ENCODE measurements at places on chromosomes 5 and 9. TPM values are rescaled to one million over a fixed set of nuclear protein-coding genes. Genes with fewer than 3 reads are reported as not detected.

PTPRD gene
- polyA plus RNA-seq: 0.05 TPM

TOR1B gene
- polyA plus RNA-seq: 34.5 TPM

PCDHB3 gene
- 0.23 TPM for polyA plus RNA-seq

PSD2 gene
- not detected for polyA plus RNA-seq

ACOT12 gene
- polyA plus RNA-seq: not detected

CARD9 gene
- 0.60 TPM for polyA plus RNA-seq

ADGRD2 gene
- not detected for polyA plus RNA-seq

OLFM1 gene
- polyA plus RNA-seq: 31.4 TPM

TNC gene
- 168 TPM for polyA plus RNA-seq

- DNase-seq: peak; percentile 87
Measured at GRCh38 chr5:138975098-138975847, 100.1 kb upstream of the LRRTM2 start.

GRCh38 chr5:134494780-134495179 lies 30.7 kb upstream of the JADE2 start:
- no peak for DNase-seq

- no peak for DNase-seq
Measured at GRCh38 chr5:111115229-111115628, 23.1 kb downstream of the WDR36 start.

GRCh38 chr5:10630126-10630525 lies 66.3 kb downstream of the ANKRD33B start:
- no peak for DNase-seq

DNA sequence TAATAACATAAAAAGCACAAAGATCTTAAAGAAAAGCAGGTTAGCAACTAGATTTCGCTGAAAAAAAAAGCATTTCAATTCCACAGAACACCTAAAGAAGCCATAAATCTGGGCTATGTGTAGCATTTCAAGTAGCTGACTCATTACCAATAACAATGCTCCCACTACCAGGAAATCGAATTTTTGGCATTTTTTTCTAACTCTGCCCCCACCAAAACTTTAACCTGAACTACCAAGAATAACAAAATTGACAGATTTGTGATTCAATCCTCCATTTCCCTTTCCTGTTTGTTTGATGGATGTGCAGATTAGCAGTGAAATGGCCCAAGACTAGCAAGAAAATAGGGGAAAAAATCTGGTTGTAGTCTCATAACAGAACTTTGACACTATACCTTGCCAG lies 180.2 kb downstream of the RASEF start:
- no peak for DNase-seq

- no peak for DNase-seq
Measured at GRCh38 chr9:129253803-129254381, 75.8 kb upstream of the IER5L start.

DNA sequence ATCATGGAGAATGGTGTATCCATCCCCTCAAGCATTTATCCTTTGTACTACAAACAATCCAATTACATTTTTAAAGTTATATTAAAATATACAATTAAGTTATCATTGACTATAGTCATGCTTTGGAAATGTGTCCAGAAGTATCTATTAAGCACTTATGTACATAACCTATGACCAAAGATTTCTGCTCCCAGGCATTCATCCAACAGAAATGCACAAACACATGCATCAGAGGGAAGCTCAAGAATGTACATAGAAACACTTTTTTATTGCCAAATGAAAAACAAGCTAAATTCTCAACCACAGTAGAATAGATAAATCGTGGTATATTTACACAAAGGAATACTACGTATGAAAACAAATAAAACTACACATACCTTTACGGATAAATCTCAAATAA lies 700.5 kb upstream of the ZNF608 start:
- no peak for DNase-seq

DNA sequence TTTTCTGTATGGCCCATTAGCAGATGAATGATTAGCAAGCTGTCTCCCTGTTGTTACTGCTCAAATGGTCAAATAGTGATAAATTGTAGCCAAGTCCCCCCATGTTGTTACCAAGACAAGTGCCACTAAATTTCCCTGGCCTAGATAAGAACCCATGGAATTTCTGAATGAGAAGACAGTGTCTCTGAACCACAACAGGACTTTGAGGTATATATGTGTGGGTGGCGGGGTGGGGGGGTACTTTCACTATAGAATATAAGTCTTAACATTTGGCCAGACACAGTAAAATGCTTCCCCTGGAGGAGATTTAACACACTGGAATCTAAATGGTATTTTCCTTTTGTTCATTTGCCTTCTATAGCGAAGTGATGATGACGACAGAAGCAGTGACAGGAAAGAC lies 28.7 kb downstream of the XPA start:
- DNase-seq: no peak

GRCh38 chr5:31194468-31194813 lies 955 bp downstream of the CDH6 start:
- peak; percentile 47 for DNase-seq

DNA sequence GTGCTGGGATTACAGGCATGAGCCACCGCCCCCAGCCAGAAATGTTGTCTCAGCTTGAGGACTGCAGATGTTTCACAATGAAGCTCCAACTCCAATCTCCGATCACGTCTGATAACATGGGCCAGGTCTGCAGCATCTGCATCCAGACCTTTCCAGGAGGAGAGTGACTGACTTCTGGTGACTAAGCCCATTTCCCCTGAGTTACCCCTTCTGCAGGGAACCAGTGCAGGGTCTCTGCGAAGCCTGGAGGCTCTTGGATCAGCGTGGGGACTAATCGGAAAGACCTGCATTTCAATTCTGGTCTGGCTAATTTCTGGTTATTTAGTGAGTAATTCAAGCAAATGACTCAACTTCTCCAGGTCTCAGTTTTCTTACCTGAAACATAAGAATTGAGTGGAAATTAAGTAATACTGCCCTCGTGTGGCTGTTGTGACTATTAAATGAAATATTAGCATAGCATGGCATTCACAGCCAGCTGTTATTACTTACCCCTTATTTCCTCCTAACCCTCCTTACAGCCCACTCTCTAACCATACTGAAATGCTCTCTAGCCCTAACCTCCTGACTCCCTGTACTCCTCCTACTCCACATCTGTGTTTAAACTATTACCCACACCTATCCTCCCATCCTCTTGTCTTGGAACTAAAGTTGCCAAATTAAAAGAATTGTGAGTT lies 2.2 kb upstream of the GNPDA1 start:
- peak; percentile 79 for DNase-seq

- DNase-seq: no peak
Measured at GRCh38 chr5:95035891-95036685, 248.8 kb downstream of the MCTP1 start.

DNA sequence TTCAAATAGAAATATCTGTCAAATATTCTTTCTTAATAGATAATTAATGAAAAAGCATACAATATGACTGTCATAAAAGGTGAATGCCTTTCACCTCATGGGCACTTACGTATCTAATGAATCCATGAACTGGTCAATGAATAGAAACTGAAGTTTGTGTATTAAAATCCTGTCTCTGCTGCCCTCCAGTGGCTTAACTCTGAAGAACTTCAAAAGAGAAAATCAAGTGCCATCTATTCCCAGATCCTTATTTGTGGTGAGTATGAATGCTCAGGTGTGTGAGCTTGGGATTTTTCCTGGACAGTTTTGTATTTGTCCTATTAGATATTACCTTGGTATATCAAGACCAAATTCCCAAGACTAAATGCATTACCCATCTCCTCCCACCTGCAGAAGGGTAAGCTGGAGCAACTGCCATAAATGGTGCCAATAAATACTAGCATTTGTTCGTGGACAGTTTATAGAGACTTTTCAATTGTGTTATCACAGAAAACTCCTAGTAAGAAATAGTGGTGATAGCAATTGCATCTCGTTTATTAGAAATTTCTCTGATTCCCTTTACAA lies 44.0 kb upstream of the SVEP1 start:
- DNase-seq: peak; percentile 71

DNA sequence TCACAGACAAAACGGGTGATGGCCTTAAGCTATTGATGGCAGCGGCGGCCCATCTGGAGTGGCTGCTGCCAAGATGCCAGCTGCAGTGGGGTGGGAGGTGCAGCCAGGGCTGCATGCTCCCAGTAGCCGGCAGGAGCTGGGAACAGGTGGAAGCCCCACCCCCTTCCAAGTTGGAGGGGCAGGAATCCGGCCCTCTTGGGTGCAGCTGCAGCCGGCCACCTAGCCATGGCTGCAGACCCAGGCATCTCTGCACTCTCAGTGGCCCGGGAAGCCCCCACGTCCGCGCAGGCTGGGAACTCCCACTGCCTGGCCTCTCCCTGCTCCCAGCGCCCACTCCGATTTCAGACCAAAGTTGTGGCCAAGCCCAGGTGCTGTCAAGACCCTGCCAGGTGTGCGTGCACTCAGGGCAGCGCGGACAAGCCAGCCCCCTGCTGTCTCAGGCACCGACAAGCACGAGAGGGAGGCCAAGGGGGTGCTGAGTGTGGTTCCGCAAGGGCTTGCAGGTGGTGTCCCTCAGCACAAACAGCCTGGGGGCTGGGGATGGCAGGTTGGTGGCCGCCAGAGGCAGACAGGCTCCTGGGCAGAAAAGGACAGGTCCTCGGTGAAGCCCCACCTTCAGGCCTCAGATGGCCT lies 115.1 kb upstream of the TSLP start:
- no peak for DNase-seq

- peak; percentile 97 for DNase-seq
Measured at GRCh38 chr5:109105631-109106267, 304.0 kb downstream of the PJA2 start.

DNA sequence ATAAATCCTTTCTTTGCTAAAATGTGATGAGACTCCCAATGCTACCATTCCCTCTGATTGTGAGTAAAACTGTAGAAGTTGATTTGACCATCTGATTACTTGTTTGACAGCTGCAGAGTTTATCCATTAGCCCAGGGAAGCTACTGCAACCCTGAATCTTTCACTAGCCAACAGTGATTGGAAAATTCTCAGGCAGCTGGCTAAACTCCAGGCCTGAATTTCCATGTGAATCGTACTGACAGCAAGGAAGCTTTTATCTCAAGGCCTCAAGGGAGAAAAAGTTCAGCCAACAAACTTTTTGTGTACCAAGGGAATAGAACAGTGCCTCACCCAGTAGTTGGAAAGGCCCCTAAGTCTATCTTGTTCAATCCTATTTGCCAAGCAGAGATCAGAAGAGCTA lies 246.7 kb upstream of the TRPM3 start:
- no peak for DNase-seq

DNA sequence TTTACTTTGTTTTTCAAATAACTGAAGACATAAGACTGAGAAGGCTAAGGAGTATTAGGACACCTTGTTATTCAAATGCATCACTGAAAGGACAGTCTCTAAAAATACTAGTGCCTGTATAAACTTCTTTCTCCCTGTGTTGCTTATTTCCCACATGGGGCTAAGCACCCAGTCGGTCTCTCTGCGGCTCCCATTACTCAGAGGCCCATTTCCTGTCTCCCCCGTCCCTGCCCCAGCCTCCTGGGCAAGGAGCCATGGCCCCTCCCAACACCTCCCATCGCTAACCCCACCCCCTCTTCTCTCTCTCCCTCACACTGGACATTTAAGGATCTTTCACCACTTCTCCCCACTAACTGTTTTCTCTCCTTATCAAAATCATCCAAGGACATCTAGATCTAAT lies 81.9 kb downstream of the EBF1 start:
- peak; percentile 76 for DNase-seq

DNA sequence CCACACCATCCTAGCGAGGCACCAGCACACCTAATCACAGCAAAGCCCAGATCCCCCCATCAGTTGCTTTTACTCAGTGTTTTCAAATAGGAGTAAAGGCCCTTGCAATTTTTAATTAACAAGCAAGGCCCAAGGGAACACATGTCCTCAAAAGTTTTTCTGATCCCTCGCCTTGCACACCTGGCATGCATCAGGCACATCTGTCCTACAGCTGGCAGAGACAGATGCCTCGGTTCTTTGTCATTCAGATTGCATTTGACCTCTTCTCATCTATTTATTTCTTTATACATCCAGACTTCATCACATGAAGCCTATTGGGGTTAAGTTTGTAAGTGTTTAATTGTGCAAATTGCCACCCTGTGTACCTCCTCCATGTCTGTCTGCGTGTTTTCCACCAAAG lies 241.4 kb downstream of the MARCHF11 start:
- DNase-seq: no peak

DNA sequence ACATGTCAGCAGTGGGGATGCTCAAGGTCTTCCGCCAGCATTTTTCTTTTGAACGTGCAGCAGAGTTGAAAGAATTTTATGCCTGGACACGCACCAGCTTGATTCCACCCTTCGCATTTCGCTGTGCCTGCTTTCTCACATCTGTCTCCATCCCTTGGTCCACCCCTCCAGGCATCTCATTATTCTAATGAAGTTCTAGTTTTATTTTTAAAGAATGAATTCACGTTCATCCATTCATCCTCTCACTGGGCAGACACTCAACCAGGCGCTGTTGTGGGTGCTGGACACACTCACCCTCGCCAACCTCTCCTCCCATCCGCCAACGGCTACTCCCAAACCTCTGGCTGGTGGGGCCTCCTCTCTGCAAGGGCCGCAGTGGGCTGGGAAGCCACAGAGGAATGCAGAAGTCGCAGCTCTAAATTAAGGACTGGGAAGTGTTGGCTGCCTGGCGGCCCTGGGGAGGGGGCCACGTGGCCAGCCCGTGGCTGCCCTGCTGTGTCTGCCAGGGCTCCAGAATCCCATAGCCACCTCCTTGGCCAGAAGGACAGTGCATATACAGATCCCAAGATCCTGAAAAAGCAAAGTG lies 6.7 kb downstream of the SUSD3 start:
- no peak for DNase-seq

DNA sequence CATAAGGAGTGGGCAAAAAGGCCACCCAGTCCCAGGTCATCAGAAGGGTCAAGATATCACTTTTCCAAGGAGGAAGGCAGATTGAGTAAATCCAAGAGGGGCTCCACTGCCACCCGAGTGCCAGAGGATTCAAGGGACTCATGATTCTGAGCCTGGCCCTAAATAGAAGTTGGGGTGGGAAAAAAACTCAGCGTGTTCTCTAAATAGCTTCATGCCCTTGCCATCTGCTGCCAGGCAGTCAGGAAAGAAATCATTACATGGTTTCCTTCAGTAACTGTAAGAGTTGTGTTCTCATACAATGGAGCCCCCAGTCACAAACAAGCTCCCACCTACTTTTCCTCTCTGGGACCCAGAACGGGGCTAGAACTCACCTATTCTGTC lies 37.2 kb downstream of the SAR1B start:
- no peak for DNase-seq

GRCh38 chr5:135950611-135951010 lies 4.2 kb downstream of the LECT2 start:
- peak; percentile 6 for DNase-seq

DNA sequence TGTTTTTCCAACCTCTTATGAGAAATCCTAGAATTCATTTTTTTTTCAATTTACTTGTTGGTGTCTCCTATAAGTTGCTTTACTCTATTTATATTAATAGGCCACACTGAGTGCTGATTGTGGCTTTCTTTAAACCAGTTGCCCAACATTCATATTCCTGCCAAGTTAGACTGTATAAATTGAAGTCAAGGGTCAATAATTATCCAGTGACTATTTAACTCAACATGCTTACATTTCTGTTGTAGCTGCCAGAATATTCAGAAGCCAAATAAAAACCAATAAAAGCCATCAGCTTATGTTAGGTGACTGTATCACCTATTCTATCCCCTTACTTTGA lies 169.0 kb downstream of the PTPRD start:
- DNase-seq: no peak

Data from GM23248 (cell line).